ENCODE measurements at places on chromosomes 6 and 20.
A peak's percentile ranks its signal among the peaks of the same experiment; 100 is the strongest.

GRCh38 chr20:53971096-53971683 is 99.2 kb downstream of the BCAS1 start:
- no peak for DNase-seq

DNA sequence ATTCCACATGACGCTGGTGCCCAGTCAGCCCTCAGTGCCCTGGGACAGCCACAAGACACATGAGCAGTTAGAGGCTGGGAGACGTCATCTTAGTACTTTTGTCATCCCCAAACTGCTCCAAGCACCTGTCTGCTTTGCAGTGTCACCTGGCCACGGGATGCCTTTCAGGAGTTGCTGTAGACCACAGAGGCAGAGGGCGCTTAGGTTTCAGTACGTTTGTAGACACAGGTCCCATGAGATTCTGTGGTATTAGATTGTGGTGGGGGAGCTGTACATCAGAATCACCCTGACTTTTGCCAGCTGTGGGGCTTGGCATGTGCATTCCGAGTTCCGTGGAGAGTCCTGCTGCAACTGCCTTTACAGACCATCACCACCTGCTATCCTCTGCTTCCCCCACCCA is 16.7 kb downstream of the MAVS start:
- no peak for DNase-seq

- DNase-seq, result peak; percentile 77
Observed at GRCh38 chr20:63884506-63885263, 10.2 kb upstream of the DNAJC5 start.

GRCh38 chr20:20489054-20489453 is 121.2 kb downstream of the INSM1 start:
- no peak for DNase-seq

- DNase-seq, result no peak
Observed at GRCh38 chr6:84467296-84467695, 239.9 kb upstream of the CEP162 start.

- DNase-seq, result no peak
Observed at GRCh38 chr6:155013457-155013876, 18.4 kb downstream of the TIAM2 start.

DNA sequence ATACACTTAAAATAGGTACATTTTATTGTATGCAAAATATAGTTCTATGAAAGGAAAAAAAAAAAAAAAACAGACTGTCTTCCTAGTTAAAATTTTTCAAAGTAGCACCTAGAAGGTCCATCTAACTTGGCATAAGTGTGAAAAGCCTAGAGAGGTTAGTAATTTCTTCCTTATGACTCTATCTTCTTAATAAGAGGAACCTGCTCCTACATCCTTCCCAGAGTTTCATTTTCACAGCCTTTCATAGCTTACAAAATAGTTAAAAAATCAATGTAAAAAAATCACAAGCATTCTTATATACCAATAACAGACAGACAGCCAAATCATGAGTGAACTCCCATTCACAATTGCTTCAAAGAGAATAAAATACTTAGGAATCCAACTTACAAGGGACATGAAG is 28.8 kb downstream of the OGFRL1 start:
- no peak for DNase-seq

GRCh38 chr6:52407467-52407866 is 12.7 kb upstream of the EFHC1 start:
- DNase-seq, result no peak

DNA sequence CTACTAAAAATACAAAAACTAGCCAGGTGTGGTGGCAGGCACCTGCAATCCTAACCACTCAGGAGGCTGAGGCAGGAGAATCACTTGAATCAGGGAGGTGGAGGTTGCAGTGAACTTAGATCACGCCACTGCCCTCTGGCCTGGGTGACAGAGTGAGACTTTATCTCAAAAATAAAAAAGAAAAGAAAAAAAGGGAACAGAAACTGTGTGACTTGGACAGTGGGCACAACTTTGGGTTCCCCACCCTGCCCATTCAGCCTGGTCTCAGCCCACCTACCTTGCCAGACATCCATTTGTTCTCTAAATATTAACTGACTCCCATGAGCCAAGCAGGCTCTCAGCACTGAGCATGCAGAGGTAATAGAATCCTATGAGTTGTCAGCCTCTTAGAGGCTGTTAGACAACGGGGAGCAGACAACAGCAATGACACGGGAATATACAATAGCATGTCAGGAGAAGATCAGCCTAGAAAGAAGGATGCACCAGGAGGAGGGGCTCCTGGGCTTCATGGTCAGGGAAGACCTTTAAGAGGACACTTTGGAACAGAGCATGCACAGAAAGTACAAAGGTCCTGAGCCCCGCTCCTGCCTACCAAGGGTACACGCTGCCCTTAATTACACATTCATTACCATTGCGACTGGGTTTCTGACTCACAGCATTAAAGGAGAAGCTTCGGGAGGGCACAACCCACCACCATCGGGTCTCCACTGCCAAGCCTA is 20.0 kb downstream of the FAM209B start:
- DNase-seq, result no peak

GRCh38 chr6:9204171-9204570 is 768.8 kb upstream of the SLC35B3 start:
- DNase-seq, result no peak

- no peak for DNase-seq
Observed at GRCh38 chr6:17949168-17949567, 38.3 kb downstream of the KIF13A start.

DNA sequence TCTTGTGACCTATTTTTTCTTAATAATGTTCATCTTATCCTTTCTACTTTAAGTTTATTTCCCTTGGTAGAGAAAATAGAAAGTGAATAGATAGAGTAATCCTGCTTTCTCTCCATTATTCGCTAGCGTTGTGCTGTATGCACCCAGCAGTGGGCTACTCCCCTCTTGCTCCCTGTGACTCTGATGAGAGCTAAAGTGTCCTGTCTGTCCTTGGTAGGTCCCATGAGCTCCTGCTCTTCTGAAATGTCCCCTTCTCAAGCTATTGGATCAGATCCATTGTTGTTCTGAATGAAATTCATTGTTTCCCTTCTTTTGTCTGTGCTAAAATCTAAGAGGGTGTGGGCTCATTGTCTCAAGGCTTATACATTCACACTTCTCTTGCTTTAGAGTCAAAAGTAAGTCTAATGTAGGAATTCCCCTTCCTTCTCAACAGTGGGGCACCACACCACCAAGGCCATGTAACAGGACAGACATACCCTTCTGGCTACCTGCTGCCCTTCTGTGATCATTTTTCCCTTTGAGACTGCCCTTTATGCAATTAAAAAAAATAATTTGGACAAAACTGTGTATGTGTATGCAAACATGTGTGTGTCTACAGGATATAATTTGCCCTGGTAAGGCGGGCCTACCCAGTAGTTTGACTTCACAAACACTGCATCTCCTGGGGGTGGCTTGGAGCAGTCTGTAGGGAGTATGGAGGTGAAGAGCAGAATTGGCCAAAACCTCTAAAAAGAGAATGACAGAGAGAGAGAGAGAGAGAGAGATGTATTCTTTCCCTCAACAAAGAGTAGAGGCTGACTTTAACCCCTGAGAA is 167.0 kb upstream of the MYLIP start:
- DNase-seq, result no peak

DNA sequence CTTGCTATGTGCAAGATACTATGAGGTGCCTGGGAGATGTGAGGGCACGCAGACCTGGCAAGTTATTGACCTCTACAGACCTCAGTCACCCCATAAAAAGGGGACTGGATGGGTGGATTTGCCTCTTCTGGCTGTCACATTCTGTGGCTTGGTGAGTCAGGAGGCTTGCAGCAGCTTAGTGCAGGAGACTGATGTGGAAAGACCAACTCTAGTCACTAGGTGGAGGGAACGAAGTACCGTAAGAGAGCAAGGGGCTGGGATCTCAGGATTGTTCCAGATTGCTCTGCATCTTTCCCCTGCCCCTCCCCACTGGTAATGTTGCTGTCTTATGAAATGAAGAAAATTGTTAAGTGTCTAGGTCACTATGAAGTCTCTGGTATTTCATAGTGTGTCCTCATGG is 3.3 kb downstream of the MAPRE1 start:
- no peak for DNase-seq

DNA sequence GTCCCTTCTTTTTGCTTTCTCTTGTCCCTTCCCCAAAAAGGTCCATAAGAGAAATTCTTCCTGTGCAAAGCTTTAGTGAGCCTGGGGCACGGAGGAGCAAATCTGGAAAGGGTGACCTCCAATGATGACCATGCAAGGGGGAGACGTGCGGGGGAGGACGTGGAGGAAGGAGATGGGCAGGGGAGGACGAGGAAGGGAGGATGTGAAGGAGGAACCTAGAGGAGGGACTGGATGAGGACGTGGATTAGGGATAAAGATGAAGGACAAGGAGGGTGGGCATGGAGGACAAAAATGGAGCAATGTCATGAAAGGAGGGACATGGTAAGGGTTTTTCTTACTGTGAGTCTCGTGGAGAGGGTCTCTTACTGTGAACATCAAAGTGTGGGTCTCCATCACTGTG is 139.5 kb downstream of the ERMARD start:
- DNase-seq, result no peak

- DNase-seq, result no peak
Observed at GRCh38 chr20:17108896-17109295, 117.9 kb upstream of the PCSK2 start.

- DNase-seq, result no peak
Observed at GRCh38 chr6:139587469-139587868, 213.0 kb upstream of the CITED2 start.

DNA sequence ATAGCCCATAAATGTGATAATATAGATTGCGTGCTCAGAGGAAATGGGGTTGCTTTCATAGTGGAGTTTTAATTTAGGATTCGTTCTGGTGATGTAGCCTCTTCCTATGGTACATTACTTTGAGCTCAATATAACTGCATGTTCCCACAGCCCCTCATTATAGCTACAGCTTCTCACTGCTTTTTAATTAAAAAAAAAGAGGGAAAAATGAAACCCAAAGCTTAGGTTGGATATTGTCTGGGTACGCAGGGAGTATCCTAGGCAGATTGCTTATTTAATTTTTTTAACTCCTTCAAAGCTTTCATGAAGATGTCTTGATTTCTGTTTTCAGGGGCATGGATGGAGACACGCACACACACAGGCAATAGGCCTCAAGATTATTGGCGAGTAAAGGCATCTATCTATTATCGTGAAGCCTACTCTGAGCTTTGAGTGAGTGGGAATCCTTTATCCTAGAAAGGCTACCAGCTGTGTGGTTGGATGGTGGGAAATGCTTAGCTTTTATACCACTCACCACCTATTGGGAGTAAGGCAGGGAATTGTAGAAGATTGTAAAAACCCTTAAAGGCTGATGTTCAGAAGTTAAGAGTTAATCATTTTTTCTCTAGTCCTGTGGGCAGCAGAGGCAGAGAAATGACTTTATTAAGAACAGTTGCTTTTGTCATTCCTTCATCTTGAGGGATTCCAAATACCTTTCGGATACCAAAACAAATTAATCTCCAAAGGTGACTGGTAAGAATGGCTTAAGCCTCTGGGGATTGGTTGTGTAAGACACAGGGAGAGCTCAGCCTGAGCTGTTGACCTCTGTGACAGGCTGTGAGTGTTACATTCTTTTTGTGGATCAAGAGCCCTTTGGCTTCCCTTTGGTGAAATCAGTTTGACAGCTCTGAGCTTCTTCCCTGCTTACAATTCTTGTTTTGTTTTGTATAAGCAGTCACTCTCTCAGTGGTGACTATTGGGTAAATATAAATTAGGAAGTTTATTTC is 33.4 kb downstream of the CTNNBL1 start:
- no peak for DNase-seq

DNA sequence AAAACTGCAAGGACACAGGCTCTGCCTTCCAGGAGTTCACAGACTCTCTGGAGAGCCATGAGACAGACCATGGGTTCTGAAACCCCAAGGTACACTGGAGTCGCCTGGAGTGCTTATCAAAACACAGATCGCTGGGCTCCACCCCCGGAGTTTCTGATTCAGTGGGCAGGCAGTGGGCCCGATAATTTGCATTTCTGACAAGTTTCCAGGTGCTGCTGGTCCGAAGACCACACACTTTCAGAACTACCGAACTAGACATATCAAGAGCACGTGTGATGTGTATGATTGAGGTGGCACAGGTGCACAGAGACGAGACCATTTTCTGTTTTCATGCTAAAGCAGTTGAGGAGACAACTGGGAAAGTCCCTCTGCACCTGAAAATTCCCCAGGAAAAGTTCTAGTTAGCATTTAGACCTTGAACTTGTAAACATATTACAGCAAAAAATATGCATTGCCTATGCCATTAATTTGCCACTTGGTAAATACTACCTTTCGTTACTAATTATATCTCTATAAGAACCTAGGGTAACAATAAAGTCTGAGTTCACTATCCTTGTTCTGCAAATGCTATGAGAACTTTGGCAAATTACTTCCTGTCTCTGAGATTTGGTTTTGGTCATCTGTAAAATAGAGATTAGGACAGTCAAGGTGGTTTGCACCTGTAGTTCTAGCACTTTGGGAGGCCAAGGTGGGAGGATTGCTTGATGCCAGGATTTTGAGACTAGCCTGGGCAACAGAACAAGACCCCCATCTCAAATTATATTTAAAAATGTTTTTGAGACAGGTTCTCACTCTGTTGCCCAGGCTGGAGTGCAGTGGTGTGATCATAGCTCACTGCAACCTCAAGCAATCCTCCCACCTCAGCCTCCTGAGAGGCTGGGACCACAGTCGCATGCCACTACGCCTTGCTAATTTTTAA is 14.3 kb upstream of the PIM1 start:
- no peak for DNase-seq

DNA sequence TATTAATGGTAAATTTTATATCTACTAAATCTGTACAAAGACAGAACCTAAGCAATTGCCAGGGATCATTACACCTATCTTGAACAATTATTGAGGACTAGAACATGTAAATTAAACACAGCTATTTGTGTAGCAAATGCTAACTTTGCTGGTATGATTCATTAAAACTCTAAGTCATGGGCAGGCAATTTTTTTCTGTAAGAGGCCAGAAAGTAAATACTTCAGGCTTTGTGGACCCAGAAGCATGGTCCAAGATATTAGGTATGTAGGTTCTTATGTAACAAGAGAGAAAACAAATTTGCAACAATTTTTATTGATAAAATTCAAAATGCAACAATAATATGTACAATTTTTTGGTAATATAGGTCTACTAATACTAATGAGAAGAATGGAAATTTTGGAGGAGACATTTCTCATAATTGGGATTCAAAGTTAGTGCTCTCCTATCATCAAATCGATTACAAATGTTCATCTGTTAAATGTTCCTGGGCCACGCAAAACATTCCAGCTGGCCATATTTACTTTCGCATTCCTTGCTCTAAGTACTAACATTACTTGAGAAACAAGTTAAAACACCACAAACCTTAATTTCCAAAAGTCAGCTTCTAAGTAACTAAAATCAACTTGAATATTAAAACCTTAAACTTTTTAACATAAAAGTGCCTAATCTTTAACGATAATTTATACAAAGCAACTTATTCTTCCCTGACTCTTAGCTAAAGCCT is 4.3 kb downstream of the TMEM30A start:
- DNase-seq, result no peak

- no peak for DNase-seq
Observed at GRCh38 chr20:3000852-3001523, 42.4 kb upstream of the GNRH2 start.
